ENCODE measurements at places on chromosomes 11 and 22.

- peak; percentile 72 for DNase-seq
Observed at GRCh38 chr11:57223601-57224000, 13.4 kb downstream of the APLNR start.

DNA sequence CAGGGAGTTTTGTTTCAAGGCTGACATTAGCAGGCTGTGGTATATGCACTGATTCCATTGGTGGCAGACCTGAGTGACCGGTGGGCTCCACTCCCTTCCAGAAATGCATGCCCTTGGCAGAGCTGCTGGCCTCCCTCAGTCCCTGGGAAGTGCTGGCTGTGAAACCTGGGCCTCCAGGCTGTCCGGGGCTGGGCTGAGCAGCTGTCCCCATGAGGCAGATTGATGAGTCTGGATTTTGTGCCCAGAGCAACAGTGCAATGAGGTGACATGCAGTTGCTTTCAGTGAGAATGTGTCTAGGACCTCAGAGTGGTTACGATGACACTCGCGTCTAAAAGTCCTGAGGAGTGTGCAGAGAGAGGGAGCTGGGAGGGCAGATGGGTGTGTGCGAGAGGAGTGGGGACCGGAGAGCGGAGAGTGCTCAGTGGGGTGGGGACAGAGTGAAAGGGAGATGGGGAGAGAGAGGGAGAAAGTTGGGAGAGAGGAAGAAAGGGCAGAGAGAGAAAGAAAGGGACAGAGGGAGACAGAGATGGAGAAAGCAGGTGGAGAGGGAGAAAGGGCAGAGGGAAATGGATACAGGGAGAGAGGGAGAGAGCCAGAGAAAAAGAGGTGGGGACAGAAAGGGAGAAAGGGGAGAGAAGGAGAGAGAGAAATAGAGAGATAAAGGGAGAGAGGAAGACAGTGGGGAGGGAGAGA lies 978.3 kb downstream of the BRD1 start:
- no peak for DNase-seq

DNA sequence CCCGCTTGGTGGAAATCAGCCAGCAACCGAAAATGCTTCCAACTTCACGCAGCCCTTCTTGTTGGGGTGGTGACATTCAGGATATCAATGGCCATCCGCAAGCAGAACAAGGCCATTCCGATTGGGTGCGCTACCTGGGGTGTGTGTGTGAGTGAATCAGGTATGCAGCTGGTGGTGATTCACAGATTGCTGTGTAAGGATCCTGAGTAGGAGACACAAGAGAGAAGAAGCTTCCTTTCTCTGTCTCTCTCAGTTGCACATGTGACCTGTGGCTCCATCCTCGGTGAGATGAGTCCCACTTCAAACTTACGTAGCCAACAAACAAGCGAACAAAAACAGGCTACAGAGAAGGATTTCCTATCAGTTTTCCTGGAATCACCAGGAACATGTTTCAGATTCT lies 9.6 kb upstream of the TMEM184B start:
- no peak for DNase-seq

DNA sequence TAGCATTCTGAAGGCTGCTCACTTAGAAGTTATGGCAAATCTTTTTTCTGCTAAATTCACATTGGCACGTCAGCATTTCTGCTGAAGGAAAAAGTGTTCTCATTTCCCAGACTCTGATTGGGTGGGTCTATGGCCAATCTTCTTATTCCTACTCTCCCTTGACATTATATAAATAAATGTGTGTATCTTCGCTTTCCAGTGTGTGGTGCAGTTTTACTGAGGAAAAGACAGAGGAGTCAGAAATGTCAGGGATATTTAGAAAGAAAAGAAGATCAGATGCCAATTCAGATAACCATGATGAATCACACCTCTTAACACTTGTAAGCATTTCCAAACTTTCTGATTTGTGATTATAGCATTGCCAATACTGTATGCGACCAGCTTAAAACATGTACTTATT lies 3.2 kb upstream of the BDNF start:
- peak; percentile 68 for DNase-seq

DNA sequence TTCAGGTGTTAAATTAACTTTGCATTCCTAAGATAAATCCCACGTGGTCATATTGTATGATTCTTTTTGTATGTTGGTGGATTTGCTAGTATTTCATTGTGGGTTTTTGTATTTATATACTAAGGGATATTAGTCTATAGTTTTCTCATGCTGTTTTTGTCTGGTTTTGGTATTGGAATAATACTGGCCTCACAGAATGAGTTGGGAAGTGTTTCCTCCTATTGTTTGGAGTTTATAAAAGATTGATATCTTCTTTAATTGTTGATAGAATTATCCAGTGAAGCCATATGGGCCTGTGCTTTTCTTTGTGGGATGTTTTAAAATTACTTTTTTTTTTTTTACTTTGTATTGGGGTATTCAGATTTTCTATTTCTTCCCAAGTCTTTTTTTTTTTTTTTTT lies 59.8 kb downstream of the QSER1 start:
- DNase-seq = no peak

- no peak for DNase-seq
Observed at GRCh38 chr11:131290185-131290584, 80.2 kb upstream of the NTM start.

- peak; percentile 18 for DNase-seq
Observed at GRCh38 chr11:88013508-88014065, 161.7 kb downstream of the RAB38 start.

DNA sequence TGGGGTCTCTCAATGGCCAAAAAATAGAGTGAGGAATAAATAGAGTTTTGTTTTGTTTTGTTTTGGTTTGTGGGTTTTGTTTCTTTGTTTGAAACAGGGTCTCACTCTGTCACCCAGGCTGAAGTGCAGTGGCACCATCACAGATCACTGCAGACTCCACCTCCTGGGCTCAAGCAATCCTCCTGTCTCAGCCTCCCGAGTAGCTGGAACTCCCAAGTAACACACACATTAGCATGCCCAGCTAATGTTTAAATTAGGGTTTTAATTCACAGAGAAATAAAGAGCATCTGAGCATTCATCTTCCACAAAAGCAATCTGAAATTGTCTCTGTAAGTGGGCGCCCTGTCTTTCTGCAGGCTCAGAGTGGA lies 9.2 kb upstream of the IFITM3 start:
- DNase-seq = no peak

DNA sequence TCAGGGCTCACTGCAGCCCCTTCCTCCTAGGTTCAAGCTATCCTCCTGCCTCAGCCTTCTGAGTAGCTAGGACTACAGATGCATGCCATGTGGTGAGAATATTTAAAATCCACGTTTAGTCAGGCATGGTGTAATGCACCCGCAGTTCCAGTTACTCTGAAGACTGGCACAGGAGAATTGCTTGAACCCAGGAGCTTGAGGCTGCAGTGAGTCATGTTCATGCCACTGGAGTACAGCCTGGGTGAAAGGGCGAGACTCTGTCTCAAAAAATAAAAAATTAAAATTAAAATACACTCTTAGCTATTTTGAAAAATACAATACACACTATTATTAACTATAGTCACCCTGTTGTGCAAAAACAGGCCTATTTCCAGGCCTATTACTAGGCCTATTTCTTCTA lies 38.4 kb downstream of the NOX4 start:
- DNase-seq = no peak

- peak; percentile 38 for DNase-seq
Observed at GRCh38 chr11:7514099-7514591, 346 bp downstream of the PPFIBP2 start.

- DNase-seq = peak; percentile 39
Observed at GRCh38 chr11:113034576-113034975, 73.4 kb downstream of the NCAM1 start.

GRCh38 chr11:134014511-134014910 lies 54.4 kb upstream of the JAM3 start:
- DNase-seq = peak; percentile 20

DNA sequence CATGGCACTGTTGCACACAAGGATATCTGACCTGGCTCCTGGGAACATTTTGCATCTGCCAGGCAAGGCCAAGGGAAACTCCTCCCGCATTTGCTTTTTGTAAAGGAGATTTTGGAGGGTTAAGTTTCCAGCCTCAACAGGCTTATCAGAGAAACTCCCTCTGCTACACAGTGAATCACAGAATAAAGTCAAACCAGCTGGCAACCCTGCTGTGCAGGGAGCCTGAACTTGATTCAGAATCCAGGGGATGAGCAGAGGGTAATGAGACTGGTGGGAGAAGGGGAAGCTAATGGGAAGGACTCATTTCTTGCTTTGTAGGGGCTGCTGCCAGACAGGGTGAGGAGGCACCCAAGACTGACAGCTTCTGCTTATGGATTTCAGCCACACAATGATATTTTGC lies 185.3 kb upstream of the ISX start:
- no peak for DNase-seq

- no peak for DNase-seq
Observed at GRCh38 chr11:71332447-71332846, 80.1 kb upstream of the SHANK2 start.

- no peak for DNase-seq
Observed at GRCh38 chr11:123547180-123547579, 107.2 kb downstream of the SCN3B start.

DNA sequence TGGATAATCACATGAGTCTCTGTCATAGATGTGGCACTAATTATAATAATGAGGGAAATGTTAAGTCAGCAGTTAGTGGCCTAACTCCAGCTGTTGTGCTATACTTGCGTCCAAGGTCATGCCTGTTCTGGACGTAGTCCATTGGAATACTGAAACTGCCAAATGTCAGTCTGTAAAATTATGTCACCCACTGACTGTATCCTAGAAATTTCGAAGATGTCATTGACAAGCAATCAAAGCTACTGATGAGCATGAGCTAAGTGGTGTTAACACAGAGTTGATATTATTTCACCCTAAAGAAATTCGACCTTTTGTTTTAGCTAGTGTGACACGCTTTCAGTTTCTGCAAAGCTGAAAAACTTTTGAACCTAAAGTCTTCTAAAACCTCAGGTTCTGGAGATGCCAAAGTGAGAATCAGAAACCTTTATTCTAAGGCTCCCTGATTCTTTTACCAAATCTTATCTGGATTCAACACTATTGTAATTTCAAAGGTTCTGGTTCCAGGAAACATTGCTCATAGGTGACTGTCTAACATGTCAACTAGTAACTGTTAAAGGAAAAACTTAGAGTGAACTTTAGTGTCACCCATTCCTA lies 14.9 kb upstream of the ME3 start:
- DNase-seq = peak; percentile 61

- no peak for DNase-seq
Observed at GRCh38 chr11:116173506-116173905, 599.3 kb downstream of the BUD13 start.

GRCh38 chr11:8235925-8236324 lies 27.8 kb downstream of the LMO1 start:
- no peak for DNase-seq

GRCh38 chr22:20567993-20568417 lies 60.6 kb downstream of the MED15 start:
- DNase-seq = peak; percentile 84

Measured in GM23248 (cell line).